ENCODE measurements at places on chromosomes 5 and 9.

GRCh38 chr5:123117989-123118388 lies 28.9 kb downstream of the PRDM6 start:
- DNase-seq: no peak

GRCh38 chr9:124623966-124624734 lies 117.0 kb upstream of the NR5A1 start:
- no peak for DNase-seq

DNA sequence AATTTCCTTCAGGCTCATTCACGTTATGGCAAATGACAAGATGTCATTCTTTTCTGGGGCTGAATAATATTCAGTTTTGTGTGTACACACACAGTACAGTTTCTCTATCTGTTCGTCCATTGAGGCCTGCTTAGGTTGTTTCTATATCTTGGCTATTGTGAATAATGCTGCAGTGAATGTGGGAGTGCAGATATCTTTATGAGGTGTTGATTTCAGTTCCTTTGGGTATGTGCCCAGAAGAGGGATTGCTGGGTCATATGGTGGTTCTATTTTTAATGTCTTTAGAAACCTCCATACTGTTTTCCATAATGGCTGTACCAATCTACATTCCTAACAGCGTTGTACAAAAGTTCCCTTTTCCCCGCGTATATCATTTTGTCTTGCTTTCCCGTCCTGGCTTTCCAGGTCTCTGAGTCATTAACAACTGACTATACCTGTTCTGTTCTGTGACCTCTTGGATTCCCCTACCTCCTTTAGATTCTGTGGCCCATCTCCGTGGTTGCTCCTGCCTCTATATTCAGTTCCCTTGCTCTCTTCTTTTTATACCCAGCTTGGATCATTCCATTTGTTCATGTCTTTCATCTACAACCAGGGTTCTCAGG lies 6.8 kb downstream of the SNX30 start:
- no peak for DNase-seq

- DNase-seq: no peak
Measured at GRCh38 chr5:169777159-169777558, 140.1 kb downstream of the DOCK2 start.

DNA sequence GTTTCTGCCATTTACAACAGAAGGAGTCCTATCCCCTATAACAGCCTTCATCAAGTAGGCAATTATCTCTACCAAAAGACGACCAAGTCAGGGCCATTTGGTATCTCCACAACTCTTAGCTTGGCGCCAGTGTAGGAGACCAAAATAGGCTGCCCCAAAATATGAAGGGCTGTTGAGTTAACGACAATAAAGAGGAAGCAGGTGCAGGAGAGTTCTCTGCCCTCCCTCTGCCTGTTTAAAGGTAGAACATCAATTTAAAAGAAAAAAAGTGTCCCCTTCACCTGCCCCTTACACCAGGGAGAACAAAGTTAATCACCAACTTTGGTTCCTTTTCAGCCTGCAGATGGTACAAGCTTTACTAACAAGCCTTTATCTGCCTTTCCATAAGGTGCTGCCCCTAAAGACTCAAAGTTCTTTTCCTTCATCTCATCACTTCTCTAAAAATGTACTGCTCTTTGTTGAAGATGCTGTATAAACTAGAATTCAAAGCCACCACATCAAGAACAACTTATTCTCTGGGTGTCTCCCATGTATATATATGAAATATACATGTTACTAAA lies 33.3 kb downstream of the PPP1R2B start:
- DNase-seq: no peak

DNA sequence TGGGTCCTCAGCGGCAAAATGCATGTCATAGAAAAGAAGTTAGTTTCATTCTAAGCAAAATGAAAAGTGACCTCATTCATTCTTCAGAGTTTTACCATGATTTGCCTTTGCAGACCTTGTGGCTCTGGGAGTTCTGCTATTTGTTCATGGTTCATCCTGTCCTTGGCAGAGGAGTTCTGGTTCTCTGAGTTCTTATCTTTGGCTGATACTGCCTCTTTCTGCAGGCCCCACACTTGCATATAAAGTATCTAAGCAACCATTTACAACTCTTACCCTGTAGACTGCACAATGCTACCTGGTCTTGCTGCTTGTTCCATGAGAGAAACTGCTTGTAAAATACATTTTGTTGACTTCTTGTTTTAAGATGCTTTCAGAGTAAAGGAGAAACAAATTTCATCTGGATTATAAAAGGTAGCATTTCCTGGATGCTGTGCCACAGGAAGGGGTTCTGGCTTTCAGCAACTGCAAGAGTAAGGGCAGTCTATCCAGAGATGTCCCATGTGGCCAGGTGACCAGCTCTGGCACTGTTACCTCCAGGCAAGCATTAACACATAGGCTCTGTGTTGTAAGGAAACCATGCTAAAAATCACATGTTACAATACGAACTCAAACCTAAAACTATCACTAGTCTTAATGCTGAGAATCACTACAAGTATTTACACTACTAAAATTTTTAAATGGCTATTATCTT lies 513.2 kb downstream of the SPOCK1 start:
- no peak for DNase-seq

DNA sequence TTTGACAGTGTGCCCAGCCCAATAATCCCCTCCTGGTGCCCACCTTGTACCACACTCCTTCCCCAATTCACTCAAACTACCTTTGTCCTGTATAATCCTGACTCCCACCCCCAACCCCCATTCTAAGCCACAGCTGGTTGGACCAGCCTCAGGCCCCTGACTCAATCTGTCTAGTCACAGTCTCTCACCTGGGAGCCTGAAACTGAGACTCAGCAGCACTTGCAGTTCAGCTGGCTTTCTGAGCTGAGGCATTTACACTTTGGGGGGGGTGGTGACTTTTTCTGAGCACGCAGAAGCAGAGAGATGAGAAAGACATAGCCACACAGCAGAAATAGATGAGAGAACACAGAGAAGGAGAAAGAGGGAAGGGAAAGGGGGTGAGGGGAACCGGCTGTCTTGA lies 247.3 kb downstream of the MAN2A1 start:
- DNase-seq: peak; percentile 11

GRCh38 chr9:83296123-83296522 lies 233.2 kb upstream of the RASEF start:
- DNase-seq: no peak

GRCh38 chr5:163407034-163407655 lies 30.2 kb upstream of the CCNG1 start:
- DNase-seq: no peak

DNA sequence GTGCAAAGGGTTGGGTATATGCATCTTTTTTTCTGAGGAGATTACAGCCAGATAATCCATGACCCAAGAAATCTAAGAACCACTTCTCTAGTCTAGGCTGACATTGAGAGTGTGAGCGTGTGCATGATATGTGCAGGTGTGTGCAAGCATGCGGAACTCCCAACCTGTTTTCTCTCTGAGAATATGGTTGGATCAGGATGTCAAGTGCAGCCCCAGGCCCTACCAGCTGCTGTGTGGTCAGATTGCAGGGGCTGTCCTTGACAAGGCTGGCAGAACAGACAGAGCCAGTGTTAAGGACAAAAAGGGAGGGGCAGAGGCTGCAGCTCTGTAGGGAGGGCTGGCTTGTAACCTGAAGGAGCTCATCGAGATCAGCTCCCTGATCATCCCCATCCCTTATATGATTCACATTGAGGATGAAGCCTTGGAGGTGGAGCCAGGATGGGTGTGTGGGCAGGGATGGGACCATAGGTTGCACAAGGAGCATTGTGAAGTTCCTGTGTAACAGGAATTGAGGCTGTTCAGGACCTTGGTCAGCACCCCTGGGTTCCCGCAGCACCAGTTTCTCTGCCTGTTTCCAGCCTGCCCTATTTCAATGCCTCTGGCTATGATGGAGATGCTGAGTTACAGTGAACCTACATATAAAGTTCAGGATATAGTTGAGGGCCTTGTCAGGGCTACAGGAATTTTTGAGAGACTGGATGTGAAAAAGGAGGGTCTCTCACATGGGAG lies 52.6 kb upstream of the ARAP3 start:
- DNase-seq: no peak

DNA sequence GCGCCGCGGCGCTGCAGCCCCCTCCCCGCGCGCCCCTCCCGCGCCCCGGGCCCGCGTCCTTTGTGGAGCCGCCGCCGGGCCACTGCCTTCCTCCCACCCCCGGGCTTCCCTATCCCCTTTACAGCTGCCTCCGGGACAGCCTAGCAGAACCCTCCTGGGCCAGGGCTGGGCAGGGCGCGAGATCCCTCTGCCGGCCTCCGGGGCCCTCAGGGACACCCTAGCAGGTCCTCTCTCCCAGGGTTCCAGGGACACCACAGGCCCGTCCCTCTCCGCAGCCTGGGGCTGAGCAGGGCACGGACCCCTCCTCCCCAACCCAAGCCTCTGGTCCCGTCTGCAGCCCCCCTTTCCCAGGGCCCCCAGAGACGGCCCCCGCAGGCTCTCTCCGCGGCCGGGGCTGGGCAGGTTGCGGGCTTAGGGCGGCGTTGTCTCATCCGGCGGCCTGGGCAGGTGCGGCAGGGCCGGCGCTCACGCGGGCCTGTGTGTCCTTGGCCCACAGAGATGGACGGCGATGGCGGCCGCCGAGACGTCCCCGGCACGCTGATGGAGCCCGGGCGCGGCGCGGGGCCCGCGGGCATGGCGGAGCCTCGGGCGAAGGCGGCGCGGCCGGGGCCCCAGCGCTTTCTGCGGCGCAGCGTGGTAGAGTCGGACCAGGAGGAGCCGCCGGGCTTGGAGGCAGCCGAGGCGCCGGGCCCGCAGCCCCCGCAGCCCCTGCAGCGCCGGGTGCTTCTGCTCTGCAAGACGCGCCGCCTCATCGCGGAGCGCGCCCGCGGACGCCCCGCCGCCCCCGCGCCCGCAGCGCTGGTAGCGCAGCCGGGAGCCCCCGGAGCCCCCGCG lies 710 bp downstream of the WNK2 start:
- no peak for DNase-seq

GRCh38 chr9:126612326-126612812 lies 1.4 kb upstream of the LMX1B start:
- no peak for DNase-seq

- DNase-seq: no peak
Measured at GRCh38 chr9:77291714-77292113, 114.4 kb downstream of the VPS13A start.

DNA sequence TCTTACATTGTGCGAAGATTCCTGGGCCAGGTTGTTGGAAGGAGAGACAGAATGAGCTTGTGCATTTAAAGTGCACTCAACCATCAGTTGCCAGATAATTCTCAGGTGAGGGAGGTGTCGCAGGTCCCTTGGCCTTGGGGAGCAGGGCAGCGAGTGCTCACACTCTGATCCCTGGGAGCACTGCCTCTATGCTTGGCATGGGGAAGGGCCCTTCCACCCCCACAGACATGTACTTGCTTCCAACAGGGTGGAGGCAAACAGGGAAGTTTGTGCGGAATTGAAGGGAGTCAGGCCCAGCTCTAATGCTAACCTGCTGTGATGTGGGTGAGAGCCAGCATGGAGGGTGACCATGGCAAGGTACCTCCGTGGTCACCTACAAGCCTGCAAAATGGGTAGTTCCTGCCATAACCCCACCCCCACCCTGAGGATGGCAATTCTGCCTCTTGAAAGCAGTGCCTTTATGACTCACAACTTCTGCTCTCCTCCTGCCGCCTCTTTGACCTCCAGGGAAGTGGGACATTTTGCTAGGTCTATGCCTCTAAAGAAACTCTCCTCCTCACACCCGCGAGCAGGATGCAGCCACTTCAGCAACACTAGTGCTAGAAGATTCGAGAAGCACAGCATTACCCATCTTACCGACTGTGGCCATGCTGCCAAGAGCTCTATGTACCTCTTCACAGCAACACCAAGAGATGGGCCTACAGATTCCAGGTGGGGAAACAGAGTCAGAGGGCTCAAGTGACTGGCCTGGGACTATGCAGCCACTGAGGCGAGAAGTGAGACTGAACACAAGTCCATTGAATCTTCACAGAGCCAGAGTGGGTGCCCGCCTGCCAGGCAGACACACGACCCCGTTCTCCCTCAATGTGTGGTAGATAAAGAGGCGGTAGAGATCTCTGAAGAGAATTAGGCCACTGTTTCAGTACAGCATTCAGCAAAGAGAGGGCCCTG lies 22.1 kb upstream of the SLC25A51 start:
- no peak for DNase-seq
